Uterine smooth muscle cell (primary cell): ENCODE measurements at places on chromosomes 6 and 20. TPM values are rescaled to one million over a fixed set of nuclear protein-coding genes. Genes with fewer than 3 reads are reported as not detected.

IYD gene
- total RNA-seq = not detected in 2 replicates

IBTK gene
- 67.3 and 75.6 TPM in 2 replicates for total RNA-seq

TTPAL gene
- total RNA-seq = 15.3 and 20.6 TPM in 2 replicates

TOX2 gene
- total RNA-seq = 1.6 and 1.9 TPM in 2 replicates

PHACTR1 gene
- 0.37 and 1.4 TPM in 2 replicates for total RNA-seq

KCNQ5 gene
- total RNA-seq = 1.00 and 2.9 TPM in 2 replicates
